ENCODE measurements at places on chromosomes 11 and 22.

DNA sequence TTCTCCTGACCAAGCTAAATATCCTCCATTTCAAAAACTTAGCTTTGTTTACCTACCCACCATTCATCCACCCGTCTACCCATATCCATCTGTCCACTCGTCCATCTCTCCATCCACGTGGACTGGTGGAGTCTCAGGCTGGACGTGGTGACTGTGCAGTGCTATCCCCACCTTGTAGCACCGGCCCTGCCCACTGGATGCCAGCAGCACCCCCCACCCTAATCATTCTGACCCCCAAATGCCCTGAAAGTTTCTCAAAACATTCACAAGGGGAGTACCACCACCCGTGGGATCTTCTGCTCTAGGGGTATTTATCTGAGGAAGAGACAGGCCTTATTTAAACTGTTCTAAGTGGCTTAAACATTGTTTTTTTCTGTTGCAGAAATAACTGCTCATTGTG is 206.4 kb downstream of the TBC1D22A start:
- DNase-seq: no peak

DNA sequence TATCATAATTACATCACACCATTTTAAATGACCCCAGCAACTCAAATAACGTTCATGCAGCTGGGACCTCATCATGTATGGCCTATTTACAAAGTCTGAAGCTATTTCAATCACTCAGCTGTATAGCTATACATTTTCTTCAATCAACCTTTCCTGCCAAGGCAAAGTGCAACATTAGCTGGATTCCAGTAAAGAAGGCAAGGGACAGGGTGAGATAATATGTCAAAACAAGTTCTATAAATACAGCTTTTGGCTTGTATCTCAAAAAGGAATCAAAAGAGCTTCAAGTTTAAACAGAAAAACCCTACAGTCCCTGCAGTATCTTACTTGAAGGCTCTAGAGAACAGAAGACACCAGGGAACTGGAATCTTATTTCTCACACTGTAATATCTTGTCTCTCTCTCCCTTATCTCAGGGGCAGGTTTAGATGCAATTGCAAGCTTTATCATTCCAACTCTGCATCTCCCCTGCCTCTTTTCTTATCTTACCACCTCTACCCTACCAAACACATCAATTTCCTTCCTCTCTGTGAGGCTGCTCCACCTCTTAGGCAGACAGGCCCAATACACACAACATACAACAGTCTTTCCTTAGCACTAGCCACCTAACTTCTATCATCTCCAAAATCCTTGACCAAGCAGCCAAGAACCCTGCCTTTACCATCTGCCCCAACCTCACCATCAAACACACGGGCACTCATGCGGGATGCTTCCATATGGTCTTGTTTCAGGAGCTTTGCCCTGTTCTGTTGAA is 34.5 kb downstream of the CELF1 start:
- peak; percentile 44 for DNase-seq

- no peak for DNase-seq
Observed at GRCh38 chr11:33652431-33652830, 48.2 kb downstream of the C11orf91 start.

DNA sequence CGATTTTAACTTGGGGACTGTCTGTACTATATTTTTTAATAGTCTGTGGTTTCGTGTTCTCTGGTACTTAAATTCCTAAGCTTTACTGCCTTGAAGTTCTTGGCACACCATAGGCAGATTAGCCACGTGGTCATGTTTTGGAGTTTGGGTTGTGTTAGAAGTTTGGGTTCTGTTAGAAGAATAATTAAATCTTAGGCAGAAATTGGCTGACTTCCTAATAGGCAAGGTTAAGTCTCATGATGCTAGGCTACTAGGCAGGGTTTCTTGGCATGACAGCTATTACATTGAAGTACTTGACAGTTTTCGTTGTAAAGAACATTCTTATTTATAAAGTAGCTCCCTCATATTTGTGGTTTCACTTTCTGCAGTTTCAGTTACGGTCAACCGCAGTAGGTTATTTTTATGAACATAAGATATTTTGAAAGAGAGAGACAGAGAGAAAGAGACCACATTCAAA is 30.0 kb upstream of the MMP7 start:
- DNase-seq: no peak

GRCh38 chr11:1757861-1758610 is 5.7 kb downstream of the CTSD start:
- DNase-seq: no peak

GRCh38 chr22:42610186-42610585 is 4.5 kb downstream of the POLDIP3 start:
- no peak for DNase-seq

- peak; percentile 43 for DNase-seq
Observed at GRCh38 chr22:49481659-49482399, 345.8 kb downstream of the BRD1 start.

DNA sequence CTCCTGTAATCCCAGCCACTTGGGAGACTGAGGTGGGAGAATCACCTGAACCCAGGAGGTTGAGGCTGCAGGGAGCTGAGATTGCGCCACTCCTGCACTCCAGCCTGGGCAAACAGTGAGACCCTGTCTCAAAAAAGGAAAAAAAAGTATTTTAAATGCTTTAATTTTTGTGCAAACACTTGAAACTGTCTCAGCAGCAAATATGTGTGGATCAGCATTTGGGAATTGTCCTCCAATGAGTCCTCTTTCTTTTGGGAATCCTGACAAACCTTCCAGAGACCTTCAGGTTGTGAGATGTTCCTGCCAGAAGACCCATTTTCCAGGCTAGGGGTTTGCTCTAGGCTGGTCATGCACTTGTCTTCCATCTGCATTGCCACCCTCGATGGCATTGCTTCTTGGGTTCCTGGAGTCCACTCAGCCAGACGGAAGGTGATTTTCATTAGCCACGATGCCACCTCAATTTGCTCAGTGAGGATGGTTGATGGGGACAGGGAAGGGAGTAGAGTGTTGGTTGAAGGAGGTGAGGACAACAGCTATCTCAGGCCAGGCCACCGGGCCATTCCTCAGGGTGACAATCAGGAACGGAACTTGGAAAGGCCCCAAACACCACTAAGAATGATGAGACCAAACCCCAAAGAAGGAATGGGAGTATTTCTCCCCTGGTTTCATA is 55.4 kb downstream of the ST14 start:
- DNase-seq: no peak

All from NCI-H2171 (cell line).